ENCODE measurements at places on chromosomes 2 and 18.

- no peak for DNase-seq
Measured at GRCh38 chr2:52501715-52502475, 1265.7 kb upstream of the CHAC2 start.

DNA sequence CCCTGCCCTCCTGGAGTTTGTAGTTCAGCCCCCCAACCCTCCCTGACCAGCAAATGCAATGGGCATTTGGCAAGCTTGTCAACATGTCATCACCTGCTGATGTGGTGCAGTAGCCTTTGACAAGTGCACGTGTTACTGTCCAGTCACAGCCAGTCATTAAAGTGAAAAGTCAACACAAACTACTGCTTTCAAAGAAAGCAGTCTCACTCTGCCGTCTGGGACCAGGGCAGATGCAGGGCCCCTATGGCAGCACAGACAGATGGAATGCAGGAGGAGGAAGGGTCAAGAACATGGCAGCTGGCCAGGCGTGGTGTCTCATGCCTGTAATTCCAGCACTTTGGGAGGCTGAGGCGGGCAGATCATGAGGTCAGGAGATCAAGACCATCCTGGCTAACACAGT, 222.4 kb upstream of the OSR1 start:
- DNase-seq: no peak

DNA sequence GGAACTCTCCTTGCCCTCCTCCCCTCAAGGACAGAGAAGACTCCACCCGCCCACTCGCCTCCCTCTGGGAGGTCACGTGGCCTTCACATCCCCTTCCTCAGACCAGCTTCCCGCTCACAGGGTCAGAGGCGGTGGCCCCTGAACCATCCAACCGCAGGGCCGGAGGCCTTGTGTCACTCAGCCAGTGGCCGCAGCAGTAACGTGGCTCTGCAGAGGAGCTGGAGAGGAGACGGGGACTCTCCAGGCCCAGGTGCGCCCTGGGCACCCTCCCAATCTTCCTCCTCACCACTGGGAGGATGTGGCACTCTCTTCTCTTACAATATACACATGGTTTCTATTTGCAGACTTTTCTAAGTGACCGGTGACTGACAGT, 161.7 kb downstream of the TWIST2 start:
- DNase-seq: no peak

DNA sequence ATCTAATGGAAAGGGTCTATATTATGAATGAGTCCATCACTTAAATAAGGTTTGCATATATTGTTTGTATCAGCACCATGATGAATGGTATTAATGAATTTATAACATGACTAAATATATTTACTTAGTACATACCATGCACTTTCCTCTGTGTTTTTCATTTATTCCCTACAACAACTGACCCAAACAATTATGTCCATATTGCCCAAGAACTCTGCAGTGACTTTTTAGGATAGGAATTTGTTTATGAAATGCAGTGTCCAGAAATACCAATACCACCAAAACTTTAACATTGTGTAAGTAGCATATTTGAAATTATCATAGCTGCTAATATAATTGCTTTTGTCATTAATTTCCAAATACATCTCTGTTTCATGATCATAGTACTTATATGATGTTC, 119.7 kb downstream of the WDR7 start:
- DNase-seq: no peak

- no peak for DNase-seq
Measured at GRCh38 chr2:159661286-159661685, 44.9 kb upstream of the BAZ2B start.

- no peak for DNase-seq
Measured at GRCh38 chr18:29434650-29435049, 1257.7 kb upstream of the CDH2 start.

- DNase-seq: no peak
Measured at GRCh38 chr2:176128172-176128981, 1.1 kb upstream of the HOXD8 start.

DNA sequence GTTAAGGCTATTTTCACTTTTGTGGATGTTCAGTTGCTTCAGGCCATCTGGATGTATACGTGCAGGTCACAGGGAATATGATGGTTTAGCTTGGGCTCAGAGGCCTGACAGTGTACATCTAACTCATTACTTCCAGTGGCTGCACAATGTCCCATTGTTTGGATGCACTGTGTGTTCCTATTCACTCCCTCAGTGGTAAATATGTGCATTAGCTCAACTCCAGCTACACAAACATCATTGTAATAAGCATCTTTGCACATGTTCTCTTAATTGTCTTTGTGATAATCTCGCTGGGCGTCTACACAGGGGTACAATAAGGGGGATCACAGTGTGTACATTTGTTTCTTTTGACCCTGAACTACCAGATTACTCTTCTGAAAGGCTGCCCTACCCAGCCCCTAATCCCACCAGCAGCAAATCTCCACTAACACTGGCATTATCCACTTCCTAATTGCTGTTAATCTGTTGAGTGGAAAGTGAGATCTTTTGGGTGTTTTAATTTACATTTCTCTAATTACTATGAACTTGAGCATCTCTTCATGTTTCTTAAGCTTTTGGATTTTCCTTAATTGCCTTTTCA, 56.1 kb upstream of the POLE4 start:
- DNase-seq: no peak

- no peak for DNase-seq
Measured at GRCh38 chr18:51537487-51537886, 340.0 kb upstream of the MEX3C start.

DNA sequence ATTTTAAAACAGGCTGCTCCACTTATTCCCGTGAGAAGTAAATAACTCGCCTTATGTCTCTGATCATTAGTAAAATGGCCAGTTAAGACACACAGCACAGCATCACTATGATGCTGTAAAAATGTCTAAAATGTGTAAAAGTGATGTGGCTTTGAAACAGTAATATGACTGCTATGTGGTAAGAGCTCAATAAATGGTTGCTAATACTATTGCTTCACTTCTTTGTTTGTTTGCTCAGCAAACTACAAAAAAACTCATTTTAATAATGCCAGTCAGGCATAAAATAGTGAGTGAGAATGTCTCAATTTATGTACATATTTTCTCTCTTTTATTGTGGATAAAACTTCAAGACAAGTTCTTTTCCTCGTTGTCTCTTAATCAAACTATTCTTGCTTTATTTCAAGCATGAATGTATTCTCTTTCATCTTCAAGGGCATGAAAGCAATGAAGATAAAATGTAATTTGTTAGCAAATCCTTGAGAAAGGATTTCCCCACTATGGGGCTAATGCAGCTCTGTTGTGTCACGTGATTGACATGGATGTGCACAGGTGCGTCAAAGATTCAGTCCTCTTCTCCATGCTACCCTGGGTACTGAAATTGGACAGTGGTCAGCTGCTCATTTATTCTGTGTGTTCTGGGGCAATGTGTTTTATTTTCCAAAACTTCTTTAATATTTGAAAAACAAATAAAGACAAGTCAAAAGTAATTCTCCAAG, 387.2 kb downstream of the TRIB2 start:
- DNase-seq: no peak

- peak; percentile 30 for DNase-seq
Measured at GRCh38 chr2:70946832-70947442, 11.2 kb downstream of the ATP6V1B1 start.
